Testis (tissue), 5 donors: ENCODE measurements at places on chromosomes 7 and 10. TPM values are rescaled to one million over a fixed set of nuclear protein-coding genes. Genes with fewer than 3 reads are reported as not detected.
A peak's percentile ranks its signal among the peaks of the same experiment; 100 is the strongest.

The PPRC1 gene
- total RNA-seq: 38.7 TPM

The IFIT1B gene
- not detected for total RNA-seq

The SLC29A4 gene
- 7.6 TPM for total RNA-seq

The PALS2 gene
- total RNA-seq: 30.8 TPM

The MYH16 gene
- 1.5 TPM for total RNA-seq

The ASAH2 gene
- 5.6 TPM for total RNA-seq

The TLX1 gene
- 1.7 TPM for total RNA-seq

The TSPAN12 gene
- 6.3 TPM for total RNA-seq

The SPAM1 gene
- total RNA-seq: 9.4 TPM

The RSU1 gene
- total RNA-seq: 26.0 TPM

The MRC1 gene
- total RNA-seq: 17.3 TPM

The ZC3HAV1 gene
- 38.7 TPM for total RNA-seq

The SSBP1 gene
- 148 TPM for total RNA-seq

The FZD1 gene
- total RNA-seq: 9.5 TPM

The POLR2J gene
- total RNA-seq: 46.0 TPM

DNA sequence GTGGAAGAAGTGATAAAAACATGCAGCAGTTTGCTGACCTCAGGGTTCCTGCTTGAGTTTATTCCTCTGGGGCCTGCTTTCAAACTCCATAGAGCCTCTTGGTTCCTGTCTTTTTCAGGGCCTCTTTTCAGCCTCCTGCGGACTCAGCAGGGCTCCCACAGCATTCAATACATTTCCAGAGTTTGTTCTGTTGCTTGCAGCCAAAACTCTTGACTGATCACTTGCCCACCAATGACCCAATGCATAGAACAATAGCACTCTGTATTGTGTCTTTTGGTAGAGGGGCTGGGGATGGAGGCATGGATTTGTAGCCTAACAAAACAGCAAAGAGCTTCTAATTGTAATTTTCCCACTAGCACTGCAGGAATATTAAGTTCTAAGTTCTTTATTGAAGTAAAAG lies 50.8 kb upstream of the CREB5 start:
- no peak for DNase-seq

- DNase-seq: no peak
These were observed 17.6 kb downstream of the BCCIP start for GRCh38 chr10:125840955-125841354.

DNA sequence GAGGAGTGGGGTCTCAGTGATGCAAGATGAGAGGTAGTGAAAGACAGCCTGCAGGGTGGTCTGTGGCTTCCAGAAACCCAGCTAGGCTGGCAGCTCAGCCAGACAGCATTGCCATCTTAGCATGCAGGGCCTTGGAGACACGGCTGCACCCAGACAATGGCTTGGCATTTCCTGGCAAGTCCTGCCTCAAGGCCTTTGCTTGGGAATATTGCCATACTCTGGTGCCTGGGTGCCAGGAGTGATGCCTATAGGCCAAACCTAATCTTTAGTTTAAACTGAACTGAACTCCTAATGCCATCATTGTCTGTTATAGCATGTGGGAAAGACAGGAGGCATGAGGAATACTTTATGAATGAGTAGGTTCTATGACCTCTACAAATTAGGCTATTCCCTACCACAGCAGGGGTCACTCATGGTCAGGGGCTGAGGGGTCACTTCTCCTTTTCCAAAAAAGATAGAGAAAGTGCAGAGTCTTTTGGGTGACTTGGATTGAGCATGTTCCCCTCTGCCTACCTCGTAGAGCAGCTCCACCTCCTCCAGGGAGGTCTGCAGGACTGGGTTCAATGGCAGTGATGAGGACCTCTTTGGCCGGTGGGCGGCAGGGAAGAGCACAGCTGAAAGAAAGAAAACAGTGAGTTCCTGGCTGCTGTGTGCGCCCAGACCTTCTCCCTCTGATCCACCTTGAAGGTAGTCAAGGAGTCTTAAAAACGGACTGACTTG lies 8.8 kb upstream of the SLC13A4 start:
- DNase-seq: no peak

DNA sequence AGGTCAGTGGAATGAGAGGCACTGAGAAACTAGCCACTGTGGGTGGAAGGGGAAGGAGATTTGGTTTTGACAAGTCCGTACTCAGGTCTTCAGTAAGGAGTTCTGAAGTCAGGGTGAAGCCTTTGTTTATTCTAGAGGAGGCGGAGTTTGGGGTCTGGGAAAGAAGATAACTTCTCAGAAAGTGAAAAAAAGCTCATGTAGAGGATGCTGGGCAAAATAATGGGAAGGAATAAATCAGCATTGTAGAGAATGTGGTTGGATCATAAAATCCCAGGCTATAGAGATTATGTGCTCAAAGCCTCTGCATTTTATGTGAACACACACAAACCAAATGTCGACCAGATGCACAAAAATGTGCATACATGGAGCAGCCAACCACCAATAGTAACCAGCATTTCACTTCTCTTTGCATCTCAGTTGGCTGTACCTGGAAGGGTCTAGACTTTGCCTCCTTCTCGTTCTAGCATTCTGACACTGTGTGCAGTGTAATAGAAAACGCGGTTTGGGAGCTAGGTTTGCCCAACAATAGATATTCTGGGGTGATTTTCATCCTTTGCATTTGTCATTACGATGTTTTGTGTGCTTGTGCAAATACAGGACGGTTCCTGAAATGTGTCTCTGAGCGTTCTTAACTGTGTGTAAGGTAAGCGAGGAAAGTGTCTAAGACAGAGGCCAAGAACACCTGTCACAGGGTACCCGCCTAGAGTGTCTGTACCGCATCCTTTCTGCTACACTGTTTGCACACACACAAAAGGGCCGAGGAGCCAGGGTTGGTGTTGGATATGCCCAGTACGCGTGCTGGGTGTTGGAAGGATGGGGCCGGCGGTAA lies 603 bp upstream of the HECW1 start:
- DNase-seq: no peak

GRCh38 chr10:79286318-79286951 lies 60.8 kb upstream of the PPIF start:
- DNase-seq: peak; percentile 72

DNA sequence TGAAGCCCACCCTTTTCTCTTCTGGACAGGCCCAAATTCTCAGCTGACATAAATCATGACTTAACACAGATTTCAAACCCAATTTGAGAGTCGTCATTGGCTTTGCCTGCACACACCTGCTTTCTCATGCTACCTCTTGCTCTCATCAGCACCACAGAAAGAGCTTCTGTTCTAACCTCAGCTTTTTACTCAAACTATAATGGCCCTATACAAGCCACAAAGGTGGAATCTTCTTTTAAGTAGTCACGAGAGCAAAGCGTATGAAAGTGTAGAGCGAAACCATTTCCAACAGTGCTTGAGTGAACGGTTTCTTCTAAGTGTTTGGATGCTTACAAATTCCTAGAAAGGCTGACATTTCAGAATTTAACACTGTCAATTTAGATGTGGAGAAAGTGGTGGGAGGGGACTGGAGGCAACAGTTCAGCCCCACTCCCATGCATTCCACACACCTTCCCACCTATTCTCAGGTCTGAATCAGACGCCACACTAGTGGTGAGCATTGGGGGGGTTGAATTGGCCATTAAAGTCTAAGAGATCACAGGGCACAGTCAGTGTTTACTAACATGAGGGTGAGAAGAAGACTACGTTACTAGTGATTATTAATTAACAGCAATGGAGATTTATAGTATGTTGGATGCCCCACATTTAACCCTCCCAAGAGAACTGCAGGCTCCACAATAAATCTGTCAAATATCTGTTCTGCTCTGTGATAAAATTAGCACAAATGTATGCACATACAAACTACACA lies 114.0 kb downstream of the PRKCQ start:
- no peak for DNase-seq

DNA sequence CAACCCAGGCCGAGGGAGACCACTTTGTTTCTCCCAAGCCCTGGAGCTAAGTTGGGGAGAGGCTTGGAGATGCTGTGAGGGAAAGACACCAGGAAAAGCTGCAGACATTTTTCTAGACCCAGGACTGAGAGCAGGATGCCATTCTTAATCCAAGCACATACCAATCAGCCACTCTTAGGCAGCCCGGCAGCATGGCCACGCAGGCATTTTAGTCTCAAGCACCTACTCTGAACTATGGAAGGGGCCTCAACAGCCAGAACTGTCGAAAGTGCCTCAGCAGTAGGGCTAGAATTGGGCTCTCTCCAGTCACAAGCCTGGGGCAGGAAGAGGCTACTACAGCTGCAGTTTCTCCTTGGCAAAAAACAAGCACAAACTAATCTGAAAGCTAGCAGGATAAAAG lies 57.8 kb downstream of the GCC1 start:
- DNase-seq: no peak

GRCh38 chr7:78924581-78924980 lies 528.9 kb downstream of the MAGI2 start:
- no peak for DNase-seq

GRCh38 chr7:1899196-1899595 lies 229.1 kb downstream of the ELFN1 start:
- peak; percentile 44 for DNase-seq

GRCh38 chr7:158576050-158576762 lies 11.4 kb downstream of the PTPRN2 start:
- no peak for DNase-seq

- no peak for DNase-seq
These were observed 48.5 kb upstream of the ADRB1 start for GRCh38 chr10:113995201-113995600.

DNA sequence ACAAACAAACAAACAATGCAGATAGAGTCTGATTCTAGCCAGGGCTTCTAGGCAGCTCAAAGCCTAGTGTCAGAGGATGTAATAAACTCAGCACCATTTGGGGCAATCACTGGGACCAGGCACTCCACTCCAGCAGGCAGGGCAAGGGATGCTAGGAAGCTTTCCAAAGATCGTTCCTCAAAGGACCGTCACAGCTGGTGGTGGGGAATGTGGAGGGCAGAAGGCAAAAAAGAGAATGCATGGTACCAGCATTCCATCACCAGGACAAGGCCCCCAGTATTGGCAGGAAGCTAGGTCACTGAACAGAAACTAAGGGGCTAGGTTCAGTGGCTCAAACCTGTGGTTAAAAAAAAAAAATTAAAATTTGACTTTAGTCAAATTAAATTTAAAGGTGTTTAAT lies 94.2 kb downstream of the CUL2 start:
- no peak for DNase-seq

GRCh38 chr7:147524726-147525250 lies 1065.8 kb upstream of the C7orf33 start:
- DNase-seq: no peak

DNA sequence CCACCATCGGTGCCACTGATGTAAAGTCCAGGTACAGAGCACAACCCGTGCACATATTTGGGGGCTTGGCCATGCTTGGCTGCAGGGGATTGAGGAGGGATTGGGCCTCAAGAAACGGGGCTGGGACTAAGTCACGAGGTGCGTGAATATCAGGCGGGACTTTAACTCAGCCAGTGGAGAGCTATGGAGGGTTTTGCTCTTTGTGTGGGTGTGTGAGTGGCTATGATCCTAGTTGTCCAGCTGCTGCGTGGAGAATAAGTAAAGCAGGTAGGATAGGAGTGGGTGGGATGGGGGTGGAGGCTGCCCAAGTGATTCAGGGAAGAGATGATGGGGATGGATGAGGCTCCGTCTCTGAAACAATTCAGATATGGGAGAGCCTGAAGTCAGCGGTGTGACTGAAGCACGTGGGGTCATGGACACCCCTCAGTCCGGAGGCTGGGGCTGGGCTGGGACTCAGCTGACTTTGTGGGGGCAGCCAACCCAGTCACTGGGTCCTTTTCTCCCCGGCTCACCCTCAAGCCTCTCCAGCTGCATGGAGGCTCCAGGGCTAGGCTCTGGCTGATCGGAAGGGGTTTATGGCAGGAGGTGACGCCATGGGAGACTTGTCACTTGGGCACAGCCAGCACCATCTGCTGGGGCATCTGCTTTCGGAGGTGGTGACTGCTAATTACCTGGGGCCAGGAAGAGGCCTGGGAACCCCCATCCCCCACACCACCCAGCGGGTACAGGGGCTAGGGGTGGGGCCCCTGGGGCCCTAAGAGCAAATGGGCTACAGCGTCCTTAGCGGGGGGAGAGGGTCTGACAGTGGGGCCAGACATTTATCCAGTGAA lies 1.7 kb upstream of the LFNG start:
- DNase-seq: no peak

DNA sequence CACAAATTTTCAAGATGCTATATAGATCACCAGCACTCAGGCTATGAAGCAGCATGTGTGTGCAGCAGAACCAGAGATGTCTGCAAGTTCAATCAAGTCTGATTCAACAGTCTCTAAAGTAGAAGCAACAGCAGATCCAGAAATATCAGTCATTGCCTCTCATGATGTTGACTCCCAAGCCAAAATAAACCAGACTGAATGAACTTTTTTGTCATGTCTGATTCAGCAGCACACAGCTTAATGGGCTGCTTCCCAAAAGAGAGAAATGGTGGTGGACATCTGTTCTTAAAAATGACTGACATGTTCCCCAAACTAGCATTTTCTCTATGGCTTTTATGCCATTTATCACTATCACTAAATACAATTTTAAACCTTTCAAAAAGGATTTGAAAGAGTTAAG lies 53.8 kb downstream of the TMEM26 start:
- no peak for DNase-seq

- DNase-seq: peak; percentile 13
These were observed 101.9 kb downstream of the GRID1 start for GRCh38 chr10:86264481-86265231.

- peak; percentile 70 for DNase-seq
These were observed 622 bp downstream of the CPEB3 start for GRCh38 chr10:92290076-92290836.
